ENCODE measurements at places on chromosomes 4 and X.

DNA sequence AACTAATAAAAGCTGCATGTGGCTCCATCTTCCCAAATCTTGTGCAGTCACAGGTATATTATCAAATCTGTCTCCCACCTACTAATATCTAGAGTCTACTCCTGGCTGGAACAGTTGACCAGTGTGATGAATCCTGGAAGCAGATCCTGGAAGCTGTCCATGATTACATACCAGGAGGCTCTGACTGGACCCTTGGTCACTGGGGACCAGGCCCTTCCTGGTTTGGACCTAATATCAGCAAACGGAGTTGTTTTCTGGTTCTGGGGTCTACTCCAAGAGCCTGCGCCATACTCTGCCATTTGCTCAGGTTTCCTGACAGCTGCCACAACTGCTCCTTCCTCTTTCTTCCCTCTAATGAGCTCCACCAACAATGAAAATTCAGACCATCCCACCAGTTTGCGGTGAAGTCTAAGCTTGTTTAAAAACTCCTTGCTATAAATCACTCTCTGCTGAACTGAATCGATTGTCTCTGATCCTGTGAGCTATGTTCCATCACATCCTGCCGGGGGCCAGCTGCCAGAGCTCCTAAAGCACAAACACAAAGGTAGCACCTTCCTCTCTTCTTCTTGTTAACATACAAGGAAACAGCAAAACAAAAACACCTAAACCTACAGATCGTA, 114.2 kb downstream of the PALLD start:
- DNase-seq: peak; percentile 74

DNA sequence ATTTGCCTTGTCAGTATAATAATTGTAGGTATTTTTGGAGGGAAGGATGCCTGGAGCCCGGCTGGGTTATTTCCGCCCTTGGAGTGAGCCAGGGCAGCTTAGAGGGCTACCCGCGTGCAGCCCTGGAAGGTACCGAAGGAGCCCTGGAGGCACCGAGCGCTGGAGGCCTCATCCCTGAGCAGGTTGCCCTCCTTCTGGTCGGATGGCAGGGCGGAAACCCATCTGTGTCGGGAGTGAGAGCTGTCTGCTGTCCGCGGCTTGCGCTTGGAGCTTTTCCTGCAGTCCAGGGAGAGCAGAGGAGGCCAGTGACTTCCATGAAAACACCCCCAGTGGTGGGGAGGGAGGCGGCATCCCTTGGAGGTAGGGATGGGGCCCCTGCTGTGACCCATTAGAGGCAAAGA, 122.1 kb downstream of the TBL1X start:
- DNase-seq: no peak

DNA sequence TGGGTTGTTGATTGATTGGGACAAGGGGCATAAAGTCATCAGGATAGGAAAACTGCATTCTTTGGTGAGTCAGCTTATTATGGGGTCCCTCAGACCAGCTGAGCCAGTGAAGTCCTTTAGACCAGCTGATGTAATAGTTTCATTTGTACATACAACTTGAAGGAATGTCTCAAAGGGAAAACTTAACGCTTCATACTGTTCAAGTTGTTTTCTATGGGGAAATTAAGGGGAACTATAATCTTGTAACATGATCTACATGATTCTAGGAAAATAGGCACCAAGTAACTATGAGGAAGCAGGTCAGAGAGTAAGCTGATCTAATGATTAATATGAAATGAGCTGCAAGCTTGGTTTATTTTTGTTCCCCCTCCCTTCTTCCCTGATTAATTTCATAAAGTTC, 175.1 kb upstream of the GRID2 start:
- no peak for DNase-seq

DNA sequence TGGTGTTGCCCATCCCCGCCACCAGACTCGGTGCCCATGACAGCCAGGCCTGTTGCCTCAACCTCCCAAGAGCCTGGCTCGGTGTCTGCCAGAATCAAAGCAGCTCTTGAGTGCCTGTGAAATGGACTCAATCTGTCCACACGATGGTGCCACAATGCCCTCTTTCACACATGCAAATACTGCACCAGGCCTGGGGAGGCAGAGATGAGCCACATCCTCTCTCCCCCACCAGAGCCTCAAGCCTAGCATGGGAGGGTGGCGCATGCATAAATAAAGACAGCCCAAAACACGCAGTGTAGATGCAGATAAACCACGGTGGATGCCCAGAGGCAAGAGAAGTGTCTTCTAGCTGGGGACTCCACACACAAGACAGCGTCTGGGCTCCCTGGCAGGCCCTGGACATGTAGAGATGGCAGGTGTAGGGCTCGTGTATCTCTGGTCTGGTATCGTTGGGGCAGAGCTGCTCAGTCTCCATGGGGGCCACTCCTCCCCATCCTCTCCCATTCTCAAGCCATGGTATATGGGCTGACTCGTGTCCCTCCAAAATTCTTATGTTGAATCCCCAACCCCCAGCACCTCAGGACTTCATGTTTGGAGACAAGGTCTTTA, 65.6 kb downstream of the JAKMIP1 start:
- DNase-seq: peak; percentile 3

- DNase-seq: peak; percentile 45
These were observed 50.0 kb downstream of the LUZP4 start for GRCh38 chrX:115339441-115340025.

- DNase-seq: no peak
These were observed 13.9 kb downstream of the TACC3 start for GRCh38 chr4:1735215-1735614.

DNA sequence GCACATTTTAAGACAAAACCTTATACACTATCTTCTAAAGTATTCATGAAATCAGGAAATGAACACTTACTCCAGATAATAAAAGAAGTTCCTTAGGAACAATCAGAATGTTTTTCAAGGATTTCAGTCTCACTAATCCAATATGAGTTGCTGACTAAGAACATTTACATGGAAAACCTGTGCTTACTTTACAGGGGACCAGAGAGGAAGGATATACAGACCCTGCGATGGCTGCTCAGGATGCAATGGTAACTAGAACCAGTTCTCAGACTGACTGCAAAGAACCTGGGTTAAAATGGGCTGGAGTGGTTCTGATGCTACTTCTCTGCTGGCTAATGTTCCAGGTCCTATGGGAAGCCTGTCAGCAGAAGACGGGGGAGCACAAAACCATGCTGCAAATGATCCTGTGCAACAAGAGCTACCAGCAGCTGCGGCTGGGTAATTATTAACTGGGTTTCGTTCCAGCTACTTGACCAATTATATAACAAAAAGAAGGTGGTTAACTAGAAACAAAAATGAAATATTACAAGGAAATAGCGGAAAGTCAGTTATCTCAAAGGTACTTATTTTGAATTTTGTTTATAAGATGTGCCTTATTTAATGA, 85.3 kb downstream of the ANXA10 start:
- no peak for DNase-seq

- DNase-seq: no peak
These were observed 2.7 kb upstream of the NUDT9 start for GRCh38 chr4:87419578-87420249.

DNA sequence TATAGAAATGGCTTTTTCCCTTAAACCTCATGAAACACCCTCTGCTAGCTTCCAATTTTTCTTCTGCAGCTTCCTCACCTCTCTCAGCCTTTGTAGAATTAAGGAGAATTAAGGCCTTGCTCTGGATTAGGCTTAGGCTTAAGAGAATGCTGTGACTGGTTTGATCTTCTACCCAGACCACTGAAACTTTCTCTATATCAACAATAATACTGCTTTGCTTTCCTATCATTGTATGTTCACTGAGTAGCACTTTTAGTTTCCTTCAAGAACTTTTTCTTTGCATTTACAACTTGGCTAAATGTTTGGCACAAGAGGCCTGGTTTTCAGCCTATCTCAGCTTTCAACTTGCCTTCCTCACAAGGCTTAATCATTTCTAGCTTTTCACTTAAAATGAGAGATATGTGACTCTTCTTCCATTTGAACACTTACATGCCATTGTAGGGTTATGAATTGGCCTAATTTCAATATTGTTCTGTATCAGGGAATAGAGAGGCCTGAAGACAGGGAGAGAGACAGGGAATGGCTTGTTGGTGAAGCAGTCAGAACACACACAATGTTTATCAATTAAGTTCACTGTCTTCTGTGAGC, 28.2 kb downstream of the TMEM154 start:
- no peak for DNase-seq

DNA sequence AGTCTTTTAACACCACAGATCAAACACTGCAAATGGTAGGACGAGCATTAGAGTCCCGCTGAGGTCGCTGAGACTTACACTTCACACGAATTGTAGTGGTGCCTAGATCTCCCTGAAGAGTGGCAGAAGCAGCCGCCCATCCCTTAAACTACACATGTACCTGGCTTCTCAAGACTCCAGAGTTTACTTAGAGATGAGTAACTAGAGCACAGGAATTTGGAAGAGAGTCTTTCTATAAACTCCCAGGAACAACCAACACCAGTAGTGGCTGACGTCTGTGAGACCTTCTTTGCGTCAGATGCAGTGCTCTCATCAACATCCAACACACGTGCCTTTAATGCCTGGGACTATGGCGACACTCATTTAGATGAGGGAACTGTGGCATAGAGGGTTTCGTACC, 12.6 kb downstream of the SORBS2 start:
- DNase-seq: no peak

- DNase-seq: no peak
These were observed 201.5 kb upstream of the KLF3 start for GRCh38 chr4:38462367-38463055.

DNA sequence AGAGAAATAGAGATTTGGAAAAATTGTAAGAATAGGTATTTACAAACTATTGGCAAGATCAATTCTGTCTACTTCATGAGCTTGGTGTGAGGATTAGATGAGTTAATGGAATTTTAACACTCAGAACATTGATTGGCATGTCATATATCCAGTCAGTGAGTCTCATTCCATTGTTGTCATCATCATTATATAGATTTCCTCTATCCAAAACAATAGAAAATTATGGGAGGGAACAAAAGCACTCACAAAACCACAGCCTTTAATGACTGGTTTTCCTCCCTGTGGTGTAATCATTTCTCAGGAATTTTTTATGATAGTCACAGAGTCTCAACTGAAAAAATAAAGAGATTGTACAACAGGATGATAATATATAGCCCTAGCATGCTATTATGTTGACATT, 21.1 kb downstream of the KLHL5 start:
- DNase-seq: peak; percentile 71

GRCh38 chr4:52856801-52857200, 5.3 kb upstream of the RASL11B start:
- no peak for DNase-seq

GRCh38 chr4:2809610-2810180, 16.8 kb downstream of the SH3BP2 start:
- DNase-seq: no peak

DNA sequence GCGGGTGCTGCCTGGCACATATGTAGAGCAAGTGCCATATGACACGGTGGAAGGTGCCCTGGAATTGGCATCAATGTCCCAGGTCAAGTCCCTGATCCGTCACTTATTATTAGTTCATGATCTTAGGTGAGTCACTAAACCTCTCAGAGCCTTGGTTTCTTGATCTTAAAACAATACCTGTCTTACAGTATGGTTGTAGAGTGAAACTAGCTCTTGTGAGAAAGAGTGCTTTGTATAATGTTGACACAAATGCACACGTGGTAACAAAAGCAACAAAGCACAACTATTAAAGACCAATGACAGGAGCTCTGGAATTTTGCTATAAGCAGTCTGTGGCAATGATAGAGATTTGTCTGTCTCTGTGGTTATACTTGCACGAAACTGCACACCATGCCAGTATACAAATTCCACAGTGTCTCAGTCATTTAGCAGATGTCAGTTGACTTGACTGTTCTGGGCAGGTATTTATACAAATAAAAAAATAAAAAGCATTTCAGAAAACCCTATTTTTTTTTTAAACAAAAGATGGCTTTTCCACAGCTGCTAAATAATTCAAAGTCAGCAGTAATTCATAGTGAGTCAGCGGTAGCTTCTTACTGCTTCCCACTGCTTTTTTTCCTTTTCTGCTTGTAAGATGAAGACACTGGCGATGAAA, 19.7 kb upstream of the ACSL1 start:
- DNase-seq: peak; percentile 76

- DNase-seq: no peak
These were observed 190.8 kb upstream of the GK2 start for GRCh38 chr4:79598801-79599200.

- peak; percentile 72 for DNase-seq
These were observed 19.8 kb downstream of the C4orf50 start for GRCh38 chr4:5998333-5998936.

DNA sequence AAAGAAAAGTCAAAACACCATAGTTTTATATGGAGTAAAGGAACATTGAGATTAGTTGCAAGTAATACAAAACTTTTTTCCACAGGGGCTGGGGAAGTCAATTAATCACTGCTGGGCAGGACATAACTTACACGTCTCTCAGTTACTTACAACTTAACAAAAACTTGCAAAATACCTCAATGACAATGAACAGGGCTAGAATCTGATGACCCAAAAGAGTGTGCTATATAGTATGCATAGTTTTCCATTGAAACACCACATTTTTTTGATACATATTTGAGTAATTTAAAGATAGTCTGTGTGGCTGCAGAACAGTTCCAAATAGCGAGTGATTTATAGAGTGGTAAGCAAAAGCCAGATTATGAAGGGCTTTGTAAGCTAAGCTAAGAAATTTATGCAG, 172.3 kb upstream of the TRPC5 start:
- no peak for DNase-seq

GRCh38 chr4:15443371-15444160, 15.7 kb downstream of the C1QTNF7 start:
- no peak for DNase-seq

DNA sequence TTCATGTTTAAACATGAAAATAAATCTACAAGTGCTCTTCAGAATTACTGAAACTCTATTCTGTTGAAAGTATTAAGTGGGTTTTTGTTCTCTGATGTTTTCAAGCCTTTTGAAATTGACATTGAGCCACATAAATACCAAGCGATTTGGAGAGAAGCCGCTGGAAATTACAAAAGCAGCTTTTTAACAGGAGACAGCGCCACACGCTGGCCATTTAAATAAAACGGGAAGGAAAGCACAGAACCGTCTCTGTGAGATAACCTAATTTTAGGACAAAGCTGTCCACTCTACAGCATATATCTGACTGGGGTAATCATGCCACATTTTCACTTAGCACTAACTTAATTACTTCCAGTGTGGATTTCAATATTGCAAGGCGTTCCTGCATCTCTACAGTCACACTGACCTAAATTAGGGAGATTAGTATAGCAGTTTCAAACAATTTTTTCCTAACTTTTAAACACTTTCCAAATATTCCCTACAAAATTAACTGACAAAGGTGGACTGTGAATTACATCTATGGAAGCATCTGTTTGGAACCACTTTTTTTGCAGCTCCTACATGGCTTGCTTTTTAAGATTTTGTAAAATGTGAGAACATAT, 6.8 kb upstream of the ANOS1 start:
- peak; percentile 60 for DNase-seq

GRCh38 chr4:109171070-109171469, 131.4 kb downstream of the COL25A1 start:
- DNase-seq: peak; percentile 34

GRCh38 chr4:139153411-139154133, 23.4 kb downstream of the ELF2 start:
- no peak for DNase-seq
